ENCODE measurements at places on chromosomes 13 and 19.
A peak's percentile ranks its signal among the peaks of the same experiment; 100 is the strongest.

DNA sequence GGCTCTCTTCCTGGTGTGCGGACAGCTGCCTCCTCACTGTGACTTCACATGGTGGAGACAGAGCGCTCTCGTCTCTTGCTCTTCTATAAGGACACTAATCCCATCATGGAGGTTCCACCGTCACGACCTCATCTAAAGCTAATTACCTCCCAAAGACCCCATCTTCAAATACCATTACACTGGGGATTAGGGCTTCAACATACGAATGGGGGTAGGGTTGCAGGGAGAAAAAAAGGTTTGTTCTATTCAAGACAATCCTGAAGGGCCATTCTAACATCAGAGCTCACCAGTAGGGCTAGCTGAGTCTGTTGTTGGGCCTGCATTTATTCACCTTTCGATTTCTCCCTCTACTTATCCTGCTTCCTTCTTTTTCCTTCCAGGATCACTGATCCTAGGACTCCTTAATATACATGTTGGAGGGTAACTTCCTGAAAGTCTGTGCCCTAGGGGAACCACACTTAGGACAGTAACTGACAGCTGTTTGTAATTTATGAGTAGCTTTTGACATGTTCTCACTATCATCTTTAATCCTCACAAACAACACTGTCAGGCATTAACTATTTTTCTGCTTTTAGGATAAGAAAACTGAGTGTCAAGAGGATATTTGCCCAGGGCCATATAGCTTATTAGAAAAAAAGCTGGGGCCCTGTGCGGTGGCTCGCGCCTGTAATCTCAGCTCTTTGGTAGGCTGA lies 18.8 kb upstream of the GTF2F2 start:
- DNase-seq, result no peak

GRCh38 chr13:32910530-32910929 lies 105.7 kb upstream of the KL start:
- DNase-seq, result no peak

GRCh38 chr13:43874504-43875092 lies 4.9 kb downstream of the CCDC122 start:
- DNase-seq, result peak; percentile 9

GRCh38 chr13:109719962-109720646 lies 66.3 kb downstream of the IRS2 start:
- DNase-seq, result no peak

- no peak for DNase-seq
These were observed 3.6 kb downstream of the TRIP10 start for GRCh38 chr19:6743066-6743465.

DNA sequence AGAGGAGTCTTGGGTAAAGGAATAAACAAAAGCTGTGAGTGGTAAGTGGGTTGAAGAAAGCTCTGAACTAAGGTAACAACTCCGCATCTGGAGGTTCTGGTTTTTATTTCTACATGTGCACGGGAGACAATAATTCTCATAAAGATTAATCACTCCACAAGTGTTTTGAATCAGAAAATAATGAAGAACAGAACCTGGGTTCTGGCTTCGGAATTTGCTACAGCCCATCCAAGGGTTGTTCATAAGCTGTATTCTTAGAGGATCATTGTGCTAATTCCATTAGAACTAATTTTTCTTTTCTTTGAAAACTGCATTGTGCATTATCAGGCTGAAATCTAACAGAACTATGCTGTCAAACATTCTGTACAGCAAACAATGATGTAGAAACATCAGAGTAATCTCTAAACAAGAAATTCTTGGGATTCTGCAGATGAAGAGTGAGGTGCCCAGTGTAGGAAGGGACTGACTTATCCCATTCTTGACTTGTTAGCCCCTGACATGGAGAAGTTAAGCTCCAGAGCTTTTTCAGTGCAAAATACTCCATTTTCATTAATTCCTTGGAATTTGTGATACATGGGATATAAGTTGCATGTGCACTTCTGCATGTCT lies 368.2 kb downstream of the COG6 start:
- DNase-seq, result no peak

DNA sequence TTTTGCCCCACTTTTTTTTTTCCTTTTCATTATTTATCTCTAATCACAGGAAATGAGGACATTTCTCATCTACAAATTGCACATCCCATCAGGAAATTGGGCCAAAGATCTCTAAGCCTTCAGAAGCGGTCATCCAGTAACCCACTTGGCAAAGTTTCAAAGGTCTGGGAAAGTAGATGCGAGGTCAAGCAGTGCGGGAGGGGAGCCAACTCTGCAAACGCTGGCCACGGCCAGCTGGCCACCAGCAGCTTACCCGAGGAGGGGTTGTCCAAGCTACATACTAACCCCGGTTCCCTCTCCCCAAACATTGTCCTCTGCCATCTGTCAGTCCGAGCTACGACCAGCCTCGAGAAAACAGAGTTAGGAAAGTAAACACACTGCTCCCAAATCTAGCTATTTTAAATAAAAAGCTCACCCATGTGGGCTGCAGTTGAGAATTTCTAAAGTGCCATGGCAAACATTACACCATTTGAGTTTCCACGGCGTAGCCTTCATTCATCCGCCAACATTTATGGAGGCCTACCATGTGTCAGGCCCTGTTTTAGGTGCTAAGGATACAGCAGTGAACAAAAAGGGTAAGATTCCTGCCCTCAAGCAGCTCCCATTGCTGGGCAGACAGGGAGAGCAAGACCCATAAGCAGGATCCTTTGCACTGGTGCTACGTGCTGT lies 11.5 kb downstream of the FFAR2 start:
- DNase-seq, result peak; percentile 9

DNA sequence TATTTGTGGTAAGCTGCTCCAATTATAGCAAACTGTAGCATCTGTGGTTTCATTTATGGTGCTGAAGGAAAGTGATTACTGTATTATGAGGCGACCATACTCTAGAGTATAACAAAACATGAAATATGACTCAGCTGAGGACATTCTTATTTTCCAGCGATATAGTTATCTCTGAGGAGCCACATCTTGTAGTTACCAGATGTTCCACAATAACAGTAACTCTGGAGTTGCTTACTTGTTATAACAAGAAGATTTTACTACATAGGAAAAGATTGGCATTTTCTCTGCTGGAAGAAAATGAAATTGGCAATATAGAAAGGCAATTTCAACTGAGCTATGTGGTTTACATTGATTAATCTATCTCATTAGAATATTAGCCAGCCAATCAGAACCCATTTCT lies 1634.2 kb downstream of the PCDH9 start:
- no peak for DNase-seq

- no peak for DNase-seq
These were observed 5.6 kb upstream of the AMH start for GRCh38 chr19:2243274-2244124.

DNA sequence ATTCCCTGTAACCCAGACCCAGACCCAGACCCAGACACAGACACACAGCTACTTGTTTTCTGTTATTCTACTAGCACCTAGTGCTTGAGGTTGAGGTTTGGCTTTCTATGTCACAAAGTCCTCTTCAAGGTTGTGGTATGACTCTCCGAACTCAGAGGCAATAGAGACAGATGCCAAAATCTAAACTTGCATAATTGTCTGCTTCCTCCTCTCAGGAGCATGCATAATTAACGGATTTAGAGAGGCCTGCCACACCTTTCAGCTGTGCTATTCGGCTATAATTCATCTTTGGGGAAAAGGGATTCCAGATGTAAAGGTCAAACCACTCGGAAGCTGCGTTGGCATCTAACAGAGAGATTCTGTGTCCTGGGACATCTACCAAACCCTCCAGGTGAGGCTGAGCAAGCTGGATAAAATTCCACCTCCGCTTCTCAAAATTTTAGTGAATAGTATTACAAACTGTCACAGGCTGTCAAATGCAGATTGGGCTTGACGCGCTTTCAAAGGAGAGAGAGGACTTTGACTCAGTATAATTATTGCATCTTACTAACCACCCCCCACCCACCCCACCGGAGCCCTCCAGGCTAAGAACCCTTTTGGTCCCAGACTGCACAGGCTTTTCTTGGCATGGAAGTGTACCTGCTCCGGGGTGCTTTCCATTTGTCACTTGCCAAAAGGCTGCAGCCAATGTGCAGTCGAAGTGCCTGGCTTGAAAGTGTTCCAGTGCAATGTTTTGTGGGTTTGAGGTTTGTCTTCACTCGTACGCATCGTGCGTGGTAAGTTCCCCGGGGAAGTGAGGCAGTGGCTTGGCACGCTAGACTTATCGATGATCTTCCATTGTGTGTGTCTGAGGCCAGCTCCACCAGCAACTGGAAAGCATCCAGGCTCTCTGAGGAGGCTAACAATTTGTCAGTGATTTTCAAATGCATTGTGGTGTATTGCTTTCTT lies 194.1 kb downstream of the TDRD3 start:
- no peak for DNase-seq

DNA sequence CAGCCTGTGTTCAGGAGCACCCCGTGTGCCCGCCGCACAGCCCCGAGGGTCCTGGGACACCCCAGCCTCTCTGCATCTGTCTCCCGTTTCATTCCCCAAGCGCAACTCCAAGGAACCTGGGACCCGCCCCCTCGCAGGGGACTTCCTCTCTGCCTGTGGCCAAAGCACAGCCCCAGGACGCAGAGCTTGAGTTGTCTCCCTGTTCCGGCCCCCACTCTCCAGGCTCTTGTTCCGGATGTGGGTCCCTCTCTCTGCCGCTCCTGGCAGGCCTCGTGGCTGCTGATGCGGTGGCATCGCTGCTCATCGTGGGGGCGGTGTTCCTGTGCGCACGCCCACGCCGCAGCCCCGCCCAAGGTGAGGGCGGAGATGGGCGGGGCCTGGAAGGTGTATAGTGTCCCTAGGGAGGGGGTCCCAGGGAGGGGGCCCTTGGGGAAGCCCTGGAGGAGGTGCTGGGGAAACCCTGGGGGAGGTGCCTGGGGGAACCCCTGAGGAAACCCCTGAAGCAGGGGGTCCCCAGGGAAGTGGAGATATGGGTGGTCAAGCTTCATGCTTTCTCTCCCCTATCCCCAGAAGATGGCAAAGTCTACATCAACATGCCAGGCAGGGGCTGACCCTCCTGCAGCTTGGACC lies 1.3 kb downstream of the HCST start:
- no peak for DNase-seq

- no peak for DNase-seq
These were observed 23.8 kb upstream of the CBY2 start for GRCh38 chr13:45678282-45678681.

DNA sequence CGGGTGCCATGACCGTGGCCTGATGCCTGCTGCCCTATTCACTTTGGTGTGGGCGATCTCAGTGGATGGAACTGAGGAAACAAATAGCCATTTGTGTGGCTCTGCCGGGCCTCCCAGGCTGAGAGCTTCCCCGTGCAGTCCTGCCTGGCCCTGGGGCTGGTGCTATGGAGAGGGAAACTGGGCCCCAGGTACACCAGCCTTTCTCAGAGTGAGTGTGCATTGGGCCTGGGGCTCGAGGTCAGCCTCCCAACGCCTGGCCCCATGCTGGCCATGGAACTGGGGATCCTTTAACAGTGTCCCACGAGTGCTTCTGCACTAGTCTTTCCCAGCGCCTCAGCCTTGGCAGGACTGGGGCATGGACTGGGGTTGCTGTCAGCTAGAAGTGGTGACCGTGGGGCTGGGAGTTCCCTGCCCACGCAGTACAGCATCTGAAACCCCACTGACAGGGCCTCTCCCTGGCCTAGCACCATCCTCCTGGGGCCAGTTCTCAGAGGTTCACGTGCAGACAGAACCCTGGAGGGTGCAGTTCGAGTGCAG lies 10.5 kb downstream of the PLEKHF1 start:
- no peak for DNase-seq

- DNase-seq, result no peak
These were observed 69.4 kb downstream of the TEX29 start for GRCh38 chr13:111389621-111390521.

DNA sequence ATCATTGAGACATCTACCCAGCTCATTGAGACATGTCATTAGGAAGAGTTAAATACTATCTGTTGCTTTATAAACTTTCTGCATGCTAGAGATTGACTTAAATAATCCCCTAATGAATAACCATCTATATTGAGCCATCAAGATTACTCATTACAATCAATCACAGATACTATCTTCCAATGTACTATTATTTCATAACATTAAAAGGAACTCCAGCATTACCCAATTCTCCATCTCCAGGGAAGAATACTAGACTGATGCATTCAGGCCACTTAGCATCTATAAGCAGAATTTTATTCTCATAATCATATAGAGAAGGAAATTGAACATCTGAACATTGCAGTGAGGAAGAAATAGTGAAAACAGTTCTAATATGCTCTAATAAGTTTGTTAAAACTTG lies 8.0 kb downstream of the EPSTI1 start:
- DNase-seq, result no peak

DNA sequence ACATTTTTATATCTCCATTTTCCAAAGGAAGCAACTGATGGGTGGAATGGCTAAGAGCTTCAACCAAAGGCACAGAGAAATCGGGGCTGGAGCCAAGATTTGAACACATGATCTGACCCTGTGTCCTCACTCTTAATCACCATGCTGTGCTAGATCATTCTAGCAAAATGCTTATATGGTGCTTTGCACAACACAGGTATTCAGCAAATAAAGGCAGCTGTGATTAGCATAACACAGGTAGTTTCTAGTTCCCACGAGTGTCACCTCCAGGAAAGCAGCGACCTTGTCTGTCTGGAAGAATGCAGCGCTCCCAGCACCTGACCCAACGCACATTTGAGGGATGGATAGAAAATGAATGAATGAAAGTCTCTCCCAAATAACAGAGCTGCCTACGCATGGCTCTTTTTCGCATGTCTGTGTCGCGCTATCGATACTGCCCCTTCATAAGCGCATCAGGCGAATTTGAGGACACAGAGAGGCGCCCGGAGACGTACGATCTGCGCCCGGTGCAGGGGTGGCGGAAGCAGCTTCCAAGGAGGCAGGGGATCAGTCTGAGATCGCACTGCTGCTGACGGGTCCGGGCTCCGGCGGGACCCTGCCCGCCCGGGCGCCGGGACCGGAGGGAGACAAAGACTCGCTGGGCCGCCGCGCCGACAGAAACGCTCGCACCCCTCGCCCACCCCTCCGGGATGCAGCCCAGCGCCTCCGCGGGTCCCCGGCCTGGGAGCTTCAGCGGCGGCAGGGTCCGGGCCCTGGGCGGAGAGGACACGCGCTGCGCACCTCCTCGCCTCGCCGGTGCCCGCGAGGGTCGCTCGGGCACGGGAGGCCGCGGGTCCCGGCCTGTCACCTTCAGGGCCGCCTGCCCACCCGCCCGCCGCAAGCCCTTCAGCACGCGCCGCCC lies 609 bp downstream of the EPS15L1 start:
- DNase-seq, result peak; percentile 62

GRCh38 chr19:16087940-16088339 lies 11.6 kb downstream of the TPM4 start:
- DNase-seq, result no peak

DNA sequence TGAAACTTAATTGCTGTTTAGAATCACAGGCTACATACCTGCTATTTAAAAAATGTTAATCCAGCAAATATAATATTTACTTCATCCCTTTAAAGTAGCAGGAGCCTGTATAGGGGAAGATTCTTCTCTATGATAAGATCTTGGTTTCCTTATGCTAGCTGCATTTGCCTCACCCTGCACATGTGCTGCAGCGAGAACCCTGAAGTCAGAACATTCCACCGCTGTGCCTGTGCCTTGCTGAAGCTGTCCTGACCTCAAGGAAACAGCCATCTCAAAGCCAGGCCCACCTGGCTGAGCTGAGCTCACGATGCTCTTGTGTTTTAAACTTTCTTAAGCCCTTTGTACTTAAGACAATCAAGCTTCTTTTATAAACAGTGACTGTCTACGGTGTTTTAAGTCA lies 355.0 kb upstream of the PCDH20 start:
- no peak for DNase-seq

Data from retina (tissue), 1 donor.